ENCODE measurements at places on chromosomes 6 and 20.

GRCh38 chr20:13910492-13910891, 79.9 kb downstream of the SEL1L2 start:
- DNase-seq, result no peak

DNA sequence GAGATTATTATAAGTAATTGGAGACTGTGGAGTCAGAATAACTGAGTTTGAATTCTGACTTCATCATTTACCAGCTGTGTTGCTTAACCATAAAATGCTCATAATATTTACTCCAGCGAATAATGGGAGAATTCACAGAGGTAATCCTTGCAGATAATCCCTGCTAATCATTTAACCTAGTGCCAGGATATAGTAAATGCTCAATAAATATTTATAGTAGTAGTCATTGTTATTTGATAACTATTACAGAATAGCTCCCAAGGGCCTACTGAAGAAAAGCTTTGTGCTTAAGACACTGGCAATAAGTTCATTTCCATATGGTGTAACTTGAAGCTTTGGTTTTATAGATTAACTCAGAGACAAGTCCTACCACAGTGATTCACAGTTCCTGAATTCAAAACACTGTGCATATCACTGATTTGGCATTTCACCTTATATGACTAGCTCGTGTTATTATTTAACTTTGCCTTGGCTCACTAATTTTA, 208.8 kb upstream of the PLCB4 start:
- DNase-seq, result peak; percentile 68

DNA sequence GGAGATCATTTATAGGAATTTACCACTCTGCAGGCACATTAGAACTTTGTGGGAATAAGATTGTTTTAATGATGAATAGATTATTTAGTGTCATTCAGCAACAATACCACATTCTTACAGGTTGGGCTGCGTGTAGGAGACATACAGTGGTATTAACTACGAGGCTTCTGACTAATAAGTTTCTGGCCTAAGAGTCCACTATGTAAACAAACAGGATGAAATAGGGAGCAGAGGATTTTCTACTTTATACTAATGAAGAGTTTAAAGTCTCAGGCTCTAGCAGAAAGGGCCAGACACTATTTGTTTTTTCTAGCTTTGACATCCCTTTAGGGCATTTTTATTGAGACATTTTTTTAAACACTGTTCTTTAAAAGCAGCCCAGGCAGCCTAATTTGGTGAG, 75.6 kb downstream of the SLC24A3 start:
- no peak for DNase-seq

GRCh38 chr6:139587469-139587868, 213.0 kb upstream of the CITED2 start:
- DNase-seq, result peak; percentile 79

GRCh38 chr6:125904871-125905270, 51.7 kb upstream of the HINT3 start:
- no peak for DNase-seq

GRCh38 chr6:16227605-16228004, 10.8 kb upstream of the GMPR start:
- no peak for DNase-seq

DNA sequence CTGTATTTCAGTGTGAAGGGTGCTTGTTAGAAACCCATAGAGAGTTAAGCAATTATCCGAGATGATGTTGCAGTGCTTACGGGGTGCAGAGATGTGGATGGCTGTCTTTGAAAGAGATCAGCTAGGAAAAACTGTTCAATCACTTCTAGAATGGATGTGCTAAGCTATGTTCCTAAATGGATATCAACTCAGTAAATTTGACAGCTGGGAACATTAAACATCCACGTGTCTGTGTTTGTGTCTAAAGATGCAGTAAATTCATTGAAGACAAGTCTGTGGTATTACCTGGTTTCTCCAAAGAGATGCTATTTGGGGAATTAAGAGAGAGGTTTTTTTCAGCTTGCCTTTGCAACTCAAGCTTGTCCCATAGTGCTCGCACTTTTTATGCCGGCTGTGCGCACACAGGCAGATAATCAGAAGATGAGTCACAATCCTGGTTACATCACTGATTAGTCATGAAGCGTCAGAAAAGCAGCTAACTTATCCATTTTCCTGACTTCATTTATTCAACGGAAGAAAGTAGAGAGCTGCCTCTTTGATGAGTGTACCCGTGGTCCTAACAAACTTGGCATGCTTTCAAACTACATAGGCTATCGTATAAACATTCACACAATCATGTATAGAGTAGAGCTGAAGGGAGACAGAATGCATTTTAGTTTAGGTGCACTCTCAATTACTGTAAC, 691.7 kb upstream of the SLC35B3 start:
- DNase-seq, result peak; percentile 82

DNA sequence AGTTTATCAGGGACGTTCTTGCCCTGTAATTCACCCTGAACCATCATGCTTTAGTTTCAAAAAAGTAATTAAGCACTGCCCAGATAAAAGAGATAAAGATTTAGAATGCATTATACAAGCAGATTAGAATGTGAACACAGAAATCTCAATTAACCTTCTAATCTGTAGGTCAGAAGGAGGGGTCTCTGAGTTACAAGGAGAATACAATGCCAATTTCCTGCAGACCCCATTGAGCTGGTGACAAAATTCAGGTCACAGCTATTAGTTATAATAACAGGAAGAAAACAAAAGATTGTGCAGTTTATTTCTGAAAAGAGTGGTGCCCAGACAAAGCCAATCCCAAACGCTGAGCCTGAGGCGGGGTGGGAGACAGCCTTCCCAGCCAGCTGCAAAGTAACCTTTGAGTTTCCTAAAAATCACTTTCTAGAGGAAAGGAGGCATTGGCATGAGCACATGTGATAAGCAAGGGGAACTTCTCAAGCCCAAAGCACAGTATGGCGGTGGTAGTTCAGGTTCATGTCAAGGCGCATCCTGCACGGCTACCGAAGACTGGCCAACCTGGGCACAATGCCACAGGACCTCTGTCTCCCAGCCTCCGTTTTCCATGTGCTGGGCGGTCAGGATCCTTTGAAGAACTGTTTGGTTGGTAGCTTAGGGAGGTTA, 192.5 kb downstream of the TTLL2 start:
- DNase-seq, result no peak

GRCh38 chr6:20377623-20378265, 23.9 kb upstream of the E2F3 start:
- DNase-seq, result peak; percentile 80

DNA sequence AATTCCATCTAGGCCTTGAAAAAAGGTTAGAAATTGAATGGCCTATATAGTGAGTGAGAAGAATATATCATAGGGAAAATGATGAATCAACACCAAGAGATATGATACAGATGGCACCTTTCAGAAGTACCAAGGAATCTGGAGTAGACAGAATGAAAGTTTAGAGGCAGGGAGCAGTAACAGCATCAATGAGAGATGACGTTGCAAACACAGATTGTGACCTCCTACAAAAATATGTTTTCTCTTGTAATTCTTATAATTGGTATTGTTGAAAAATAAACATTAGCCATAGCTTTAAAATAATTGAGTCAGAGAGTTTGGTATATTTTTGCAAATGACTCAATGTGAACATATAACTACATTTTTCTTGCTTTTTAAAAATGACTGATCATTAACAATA, 1223.1 kb upstream of the GJE1 start:
- no peak for DNase-seq

DNA sequence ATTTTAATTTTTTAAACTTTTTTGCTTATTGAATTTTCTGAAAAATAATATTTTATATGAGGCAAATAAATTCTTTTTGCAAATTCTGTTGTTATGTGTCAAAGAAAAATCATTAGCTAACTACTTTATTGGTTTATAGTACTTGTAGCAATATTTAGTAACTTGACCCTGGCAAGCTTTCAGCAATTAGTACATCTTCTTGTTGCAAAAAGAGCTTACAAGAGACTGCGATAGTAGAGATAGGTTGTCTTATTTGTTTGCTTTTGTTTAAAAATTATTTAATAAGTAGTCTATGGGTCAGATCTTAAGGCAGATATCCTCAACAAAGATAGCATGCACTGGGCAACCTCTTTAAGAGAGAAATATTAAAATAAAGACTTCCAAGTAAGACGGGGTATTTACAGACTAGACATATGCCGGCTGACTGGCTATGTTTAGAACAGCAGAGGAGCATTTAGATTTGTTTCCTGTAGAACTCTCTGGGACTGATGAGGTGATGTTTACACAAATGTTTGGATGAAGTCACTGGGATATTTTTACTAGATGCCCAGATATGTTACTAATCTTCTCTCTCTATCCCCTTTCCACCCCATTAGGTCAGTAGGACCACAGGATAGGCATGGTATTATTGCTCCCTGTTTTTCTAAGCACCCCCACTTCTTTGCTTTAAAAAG, 25.0 kb downstream of the VGLL2 start:
- DNase-seq, result no peak

DNA sequence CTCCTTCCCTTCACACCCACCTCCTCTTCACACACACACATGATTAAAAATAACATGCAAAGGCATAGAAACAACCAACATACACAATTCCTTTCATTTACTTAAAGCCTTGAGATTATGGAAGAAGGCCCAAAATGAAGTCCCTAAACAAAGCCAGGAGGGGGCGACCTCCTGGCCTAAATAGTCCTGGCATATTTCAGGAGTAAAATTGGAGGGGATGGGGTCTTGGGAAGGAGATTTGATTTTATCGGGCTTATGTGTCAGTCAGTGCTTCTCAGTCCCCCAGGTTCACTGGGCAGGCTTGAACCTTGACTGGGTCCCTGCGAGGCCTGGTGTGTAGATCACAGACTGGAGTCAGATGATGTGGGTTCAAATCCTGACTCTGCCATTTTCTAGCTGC, 266.4 kb downstream of the SAMD5 start:
- DNase-seq, result no peak

DNA sequence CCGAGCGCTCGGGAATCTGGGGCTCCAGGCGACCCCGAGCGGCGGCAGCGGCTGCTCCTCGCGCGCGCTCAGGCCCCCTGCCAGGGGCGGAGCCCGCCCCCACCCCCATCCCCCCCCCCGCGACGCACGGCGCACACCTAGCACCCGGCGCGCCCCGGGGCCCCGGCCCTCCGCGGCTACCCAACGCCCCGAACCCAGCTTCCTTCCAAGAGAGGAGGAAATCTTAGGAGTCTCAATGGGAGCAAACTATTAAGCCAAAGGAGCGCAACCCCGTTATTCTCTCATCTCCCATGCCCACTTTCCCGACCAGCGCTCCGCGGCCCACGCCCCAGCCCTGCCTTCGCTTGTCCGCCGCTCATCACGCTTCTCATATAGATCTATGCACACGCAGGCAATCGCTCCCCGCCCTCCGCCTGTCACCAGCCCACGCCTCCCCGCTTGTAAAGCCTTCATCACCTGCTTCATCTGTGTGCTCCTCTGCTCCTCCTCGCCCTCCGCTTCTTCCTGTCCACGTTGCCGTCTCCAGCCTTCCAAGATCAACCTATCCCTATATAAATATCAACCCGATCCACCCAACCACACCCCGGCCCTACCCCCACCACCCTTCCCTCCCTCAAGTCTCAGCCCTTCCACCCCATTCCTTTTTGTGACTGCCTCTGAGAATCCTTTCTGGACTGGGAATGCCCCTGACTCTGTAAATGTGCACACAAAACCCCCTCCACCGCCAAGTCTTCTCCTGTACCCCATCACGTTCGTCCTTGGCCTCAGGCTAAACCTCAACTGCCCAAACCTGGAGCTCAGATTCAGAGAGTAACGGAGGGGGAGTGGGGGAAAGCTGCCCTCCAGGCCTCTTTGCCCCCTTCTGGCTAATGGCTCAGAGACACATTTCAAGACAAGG, at the start of gene DLK2:
Gene DLK2, minus strand, starts transcription at position 18 of the 898 bp plus-strand sequence. CDS start 723 bp downstream, outside the sequence.
- no peak for DNase-seq

GRCh38 chr6:37699138-37699766, 1.6 kb upstream of the MDGA1 start:
- DNase-seq, result no peak

DNA sequence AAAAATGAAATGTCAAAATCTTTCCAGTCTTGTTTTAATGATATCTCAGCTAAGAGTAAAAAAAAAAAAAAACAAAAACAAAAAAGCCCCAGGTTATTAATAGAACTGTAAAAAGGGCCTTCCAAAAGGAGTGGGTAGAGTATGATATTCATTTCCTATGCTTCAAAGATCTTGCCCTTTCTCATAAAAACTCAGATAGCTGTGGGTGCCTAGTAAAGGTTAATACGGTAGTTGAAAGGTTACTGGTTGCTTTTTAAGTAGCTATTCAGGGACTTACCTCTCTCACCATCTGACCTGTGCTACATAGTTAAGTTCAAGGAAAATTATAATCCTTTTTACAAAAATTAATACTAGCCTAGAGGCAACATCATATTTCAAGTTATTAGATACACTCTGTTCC, 14.9 kb downstream of the TRMT6 start:
- no peak for DNase-seq

- no peak for DNase-seq
These were observed 210.5 kb downstream of the ERMARD start for GRCh38 chr6:169961772-169962561.

GRCh38 chr20:33291830-33292355, 8.9 kb downstream of the BPIFB1 start:
- no peak for DNase-seq

GRCh38 chr20:53926428-53927028, 143.9 kb downstream of the BCAS1 start:
- no peak for DNase-seq

DNA sequence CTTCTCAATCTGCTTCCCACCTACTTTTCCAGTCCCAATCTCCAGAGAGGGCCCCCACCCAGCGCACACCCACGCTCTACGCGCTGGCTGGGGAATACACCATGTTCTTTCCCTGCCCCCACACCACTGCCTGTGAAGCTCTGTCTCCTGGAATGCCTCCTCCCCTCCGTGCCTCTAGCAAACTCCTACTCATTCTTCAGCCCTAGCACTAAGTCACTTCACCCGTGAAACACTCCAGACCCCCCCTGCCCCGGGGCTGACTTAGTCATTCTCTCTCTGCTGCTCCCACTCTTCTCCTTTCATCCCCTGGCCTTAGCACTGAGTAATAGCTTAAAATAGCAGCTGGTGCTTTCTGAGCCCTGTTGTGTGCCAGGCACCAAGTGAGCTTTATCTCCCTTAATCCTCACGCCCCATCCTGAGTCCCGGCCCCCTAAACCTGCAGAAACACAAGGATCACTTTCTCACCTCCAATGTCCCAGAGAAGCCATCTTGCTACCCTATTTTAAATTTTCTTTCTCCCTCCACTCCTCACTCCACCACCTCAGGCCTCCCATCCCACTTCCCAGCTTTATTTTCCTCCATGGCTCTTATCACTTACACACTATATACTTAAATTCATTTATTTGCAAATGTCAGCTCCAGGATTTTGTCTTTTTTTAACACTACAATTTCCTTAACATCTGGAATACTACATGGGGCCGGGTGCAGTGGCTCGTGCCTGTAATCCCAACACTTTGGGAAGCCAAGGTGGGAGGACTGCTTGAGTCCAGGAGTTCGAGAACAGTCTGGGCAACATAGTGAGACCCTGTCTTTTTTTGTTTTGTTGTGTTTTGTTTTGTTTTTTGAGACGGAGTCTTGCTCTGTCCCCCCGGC, 6.3 kb upstream of the PARD6B start:
- peak; percentile 99 for DNase-seq

- DNase-seq, result peak; percentile 36
These were observed 110.6 kb downstream of the MAP7 start for GRCh38 chr6:136439514-136440190.

Measured in retinal pigment epithelial cell (primary cell).